ENCODE measurements at places on chromosomes 2 and 18. TPM values are rescaled to one million over a fixed set of nuclear protein-coding genes. Genes with fewer than 3 reads are reported as not detected.

Gene FTCDNL1
- 2.3 TPM for total RNA-seq

Gene ZC3H6
- 29.1 TPM for total RNA-seq

Gene IL1A
- not detected for total RNA-seq

Gene AMER3
- total RNA-seq = not detected

Gene DES
- total RNA-seq = not detected

DNA sequence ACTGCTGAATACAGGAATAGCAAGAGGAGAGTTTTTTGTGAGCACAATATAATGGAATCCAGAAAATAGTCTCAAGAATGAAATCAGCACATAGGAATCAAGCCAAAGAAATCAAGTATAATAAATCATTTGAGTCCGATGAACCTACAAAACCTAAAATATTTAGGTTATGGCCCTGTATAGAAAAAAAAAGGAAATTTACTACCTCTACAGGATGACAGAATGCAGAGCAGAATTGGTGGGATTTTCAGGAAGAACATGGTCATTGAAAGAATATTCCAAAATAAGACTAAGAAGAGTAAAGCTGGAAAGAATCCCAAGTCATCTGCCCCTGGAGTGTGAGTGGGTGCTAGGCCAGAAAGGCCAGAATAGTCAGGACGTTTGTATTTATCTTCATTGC is 1041.2 kb upstream of the CDH2 start:
- DNase-seq = no peak

- no peak for DNase-seq
These were observed 23.3 kb downstream of the SMAD7 start for GRCh38 chr18:48927286-48928080.

- DNase-seq = no peak
These were observed 34.7 kb downstream of the RALB start for GRCh38 chr2:120287183-120288015.

DNA sequence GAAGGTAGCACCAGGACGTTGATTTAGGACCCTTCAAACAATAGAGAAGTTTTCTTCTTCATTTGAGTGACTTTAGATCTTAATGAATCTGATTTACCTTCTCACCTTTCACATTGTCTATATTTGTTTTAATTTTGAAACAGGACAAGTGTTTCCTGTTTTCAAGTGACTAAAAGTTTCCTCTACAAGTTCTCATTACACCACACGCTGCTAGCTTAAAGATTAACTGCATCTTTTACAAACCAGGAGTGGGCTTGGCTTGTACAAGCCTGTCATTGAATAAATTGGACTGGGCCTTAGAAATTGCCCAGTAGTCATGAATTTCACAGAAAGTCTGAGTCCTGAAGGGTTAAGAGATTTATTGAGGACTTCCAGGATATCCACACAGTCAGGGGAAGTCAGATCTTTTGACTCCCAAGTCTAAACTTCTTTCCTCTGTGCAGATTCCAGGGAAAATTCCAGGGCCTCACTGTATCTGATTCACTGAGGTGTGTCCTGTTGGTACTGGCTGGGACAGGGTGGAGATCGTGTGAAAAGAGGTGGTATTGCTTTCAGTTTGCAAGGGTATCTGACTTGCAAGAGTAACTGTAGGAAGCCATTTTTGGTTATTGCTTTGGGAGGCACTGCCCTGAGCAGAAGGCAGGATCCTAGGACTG is 3.4 kb downstream of the SGPP2 start:
- DNase-seq = no peak

GRCh38 chr2:165044505-165045303 is 89.4 kb upstream of the SLC38A11 start:
- no peak for DNase-seq

Data from naive thymus-derived CD8-positive, alpha-beta T cell (primary cell).